ENCODE measurements at places on chromosomes 12 and 14. TPM values are rescaled to one million over a fixed set of nuclear protein-coding genes. Genes with fewer than 3 reads are reported as not detected.

The TIGAR gene
- total RNA-seq = 7.2 TPM

The BEGAIN gene
- total RNA-seq = 2.6 TPM

The PDE3A gene
- 99.3 TPM for total RNA-seq

The FOXN4 gene
- total RNA-seq = not detected

The LRP10 gene
- total RNA-seq = 187 TPM

The MMP19 gene
- total RNA-seq = 144 TPM

The RNASE3 gene
- 0.57 TPM for total RNA-seq

The POTEM gene
- total RNA-seq = not detected

The TAS2R30 gene
- total RNA-seq = 6.9 TPM

The PTGDR gene
- total RNA-seq = 2.9 TPM

The GLT8D2 gene
- total RNA-seq = 28.2 TPM

The TRIM9 gene
- 7.9 TPM for total RNA-seq

GRCh38 chr12:114926341-114926740 lies 242.4 kb upstream of the TBX3 start:
- no peak overlapping the region for H3K4me3 ChIP-seq
- no peaks in the 10 kb centered on the region for H3K36me3 ChIP-seq
- DNase-seq = no peak
- H3K27ac ChIP-seq = no peak overlapping the region
- no peaks in the 10 kb centered on the region for H3K27me3 ChIP-seq
- H3K4me1 ChIP-seq = no peaks in the 10 kb centered on the region

DNA sequence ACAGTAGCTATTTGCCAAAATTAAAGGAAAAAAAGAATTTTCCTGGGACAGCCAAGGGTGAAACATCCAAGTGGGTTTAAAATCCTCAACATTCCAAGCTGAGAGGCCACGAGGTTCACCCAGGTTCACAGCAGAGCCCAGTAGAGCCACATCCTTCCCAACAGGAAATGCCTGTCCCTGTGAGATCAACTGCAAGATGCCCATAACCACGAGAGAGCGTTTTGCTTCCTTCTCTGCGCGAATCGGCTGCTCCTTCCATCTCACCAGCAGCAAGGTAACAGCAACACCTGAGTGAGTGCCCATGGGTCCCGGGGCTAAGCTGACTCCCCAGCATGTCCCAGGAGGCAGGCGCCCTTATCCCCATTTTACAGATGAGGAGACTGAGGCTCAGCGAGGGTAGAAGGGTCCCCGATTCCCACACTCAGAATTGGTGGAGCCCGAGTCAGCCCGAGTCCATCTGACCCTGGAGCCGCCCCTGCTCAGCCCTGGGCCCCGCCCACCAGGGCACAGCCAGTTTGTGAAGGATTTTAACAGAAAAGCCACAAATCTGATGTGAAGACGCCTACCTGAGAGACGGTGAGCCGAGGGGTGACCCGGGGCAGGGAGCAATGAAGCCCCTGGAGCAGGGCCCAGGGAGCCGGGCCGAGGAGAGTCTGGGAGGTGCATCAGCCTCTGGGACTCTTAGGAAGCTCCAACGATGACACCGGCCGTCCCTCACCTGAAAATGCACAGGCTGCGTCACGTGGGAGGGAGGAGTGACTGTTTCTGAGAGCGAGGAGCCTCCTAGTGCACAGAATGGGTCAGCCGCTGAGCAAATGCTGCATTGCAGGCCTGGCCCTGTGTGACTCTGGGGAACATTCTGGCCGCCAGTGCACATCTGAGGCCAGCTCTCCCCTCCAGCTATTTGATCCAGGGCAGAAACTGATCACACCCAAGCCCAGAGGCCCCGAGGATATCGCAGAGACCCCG lies 236.9 kb upstream of the SFSWAP start:
- H3K27me3 ChIP-seq = no peaks in the 10 kb centered on the region
- no peak overlapping the region for H3K4me3 ChIP-seq
- H3K36me3 ChIP-seq = no peaks in the 10 kb centered on the region
- no peaks in the 10 kb centered on the region for H3K4me1 ChIP-seq

- no peaks in the 10 kb centered on the region for H3K4me1 ChIP-seq
- no peak for DNase-seq
- H3K27ac ChIP-seq = no peak overlapping the region
- H3K36me3 ChIP-seq = no peaks in the 10 kb centered on the region
- no peak overlapping the region for H3K4me3 ChIP-seq
- no peaks in the 10 kb centered on the region for H3K27me3 ChIP-seq
These were observed 16.0 kb upstream of the FOS start for GRCh38 chr14:75262641-75263040.

DNA sequence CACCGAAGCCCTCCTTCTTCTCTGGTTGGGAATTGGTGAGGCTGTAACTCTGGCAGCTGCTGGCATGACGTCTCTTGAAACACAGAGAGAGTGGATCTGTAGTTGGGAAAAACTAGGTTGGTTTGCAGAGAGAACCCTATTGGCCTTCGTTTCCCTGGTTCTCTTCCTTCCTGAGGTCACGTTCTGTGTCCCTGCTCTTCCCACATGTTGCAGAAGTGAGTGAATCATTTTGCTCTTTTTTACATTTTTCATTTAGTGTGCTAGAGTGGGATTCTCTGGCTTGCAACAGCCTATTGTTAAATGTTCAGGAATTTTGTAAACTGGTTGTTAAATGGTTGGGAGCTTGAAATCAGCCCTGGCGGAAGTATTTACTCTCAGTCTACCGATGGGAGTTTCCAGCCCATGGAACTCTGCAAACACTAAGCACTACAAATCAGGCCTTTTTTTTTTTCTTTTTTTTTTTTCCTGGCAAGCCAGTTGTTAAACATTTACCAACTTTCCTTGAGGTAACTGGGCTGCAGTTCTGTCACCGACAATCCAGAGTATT lies 26.8 kb upstream of the CKAP4 start:
- no peak for DNase-seq
- no peaks in the 10 kb centered on the region for H3K4me1 ChIP-seq
- no peak overlapping the region for H3K27ac ChIP-seq
- no peak overlapping the region for H3K4me3 ChIP-seq
- no peaks in the 10 kb centered on the region for H3K36me3 ChIP-seq

DNA sequence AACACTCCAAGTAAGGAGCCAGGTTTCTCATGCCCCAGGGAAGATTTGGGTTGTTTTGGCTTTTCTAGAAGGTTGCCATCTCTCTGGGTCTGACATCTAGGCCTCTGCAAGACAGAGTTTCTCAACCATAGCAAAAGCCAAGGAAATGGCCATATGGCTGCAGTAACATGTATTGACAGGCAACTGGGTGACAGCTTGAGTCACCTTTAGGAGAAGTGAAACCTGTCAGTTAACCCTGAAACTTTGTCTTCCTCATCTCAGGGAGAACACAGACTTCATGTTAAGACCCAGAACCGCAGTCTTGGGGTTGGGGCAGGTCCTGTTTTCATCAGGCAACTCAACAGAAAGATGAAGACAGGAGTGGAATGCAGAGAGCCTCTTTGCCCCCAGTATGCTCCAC lies 46.0 kb upstream of the PLBD1 start:
- no peak for DNase-seq
- H3K27ac ChIP-seq = peak overlapping the region; percentile 2
- no peaks in the 10 kb centered on the region for H3K4me1 ChIP-seq
- no peak overlapping the region for H3K4me3 ChIP-seq
- H3K36me3 ChIP-seq = no peaks in the 10 kb centered on the region

- H3K36me3 ChIP-seq = no peaks in the 10 kb centered on the region
- no peak for DNase-seq
- H3K27ac ChIP-seq = no peak overlapping the region
- no peaks in the 10 kb centered on the region for H3K27me3 ChIP-seq
These were observed 10.9 kb downstream of the NOC4L start for GRCh38 chr12:132154941-132155770.

- DNase-seq = peak; percentile 41
- no peaks in the 10 kb centered on the region for H3K4me1 ChIP-seq
- H3K36me3 ChIP-seq = no peaks in the 10 kb centered on the region
- H3K4me3 ChIP-seq = no peak overlapping the region
These were observed 10.8 kb upstream of the TEX22 start for GRCh38 chr14:105387530-105387922.

DNA sequence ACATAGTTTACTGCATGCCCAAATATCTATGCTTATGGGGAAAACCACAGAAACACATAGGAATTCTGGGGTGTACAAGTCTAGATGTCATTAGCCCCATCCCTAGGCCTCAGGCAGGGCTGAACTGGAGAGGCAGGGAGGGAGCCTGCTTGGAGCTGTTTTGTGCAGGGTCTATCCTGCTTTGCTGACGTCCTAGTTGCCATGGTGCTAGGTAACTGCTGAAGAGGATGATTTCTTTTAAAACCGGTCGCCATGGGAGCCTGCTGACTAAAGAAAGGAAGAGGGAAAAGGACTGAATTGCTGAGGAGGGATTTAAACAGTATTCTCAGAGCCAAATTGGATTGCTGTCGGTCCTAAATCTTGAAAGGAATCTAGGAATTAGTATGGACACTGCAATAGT lies 10.7 kb downstream of the GPR19 start:
- no peak overlapping the region for H3K4me3 ChIP-seq
- no peaks in the 10 kb centered on the region for H3K4me1 ChIP-seq
- H3K27ac ChIP-seq = no peak overlapping the region
- no peaks in the 10 kb centered on the region for H3K36me3 ChIP-seq
- DNase-seq = no peak

DNA sequence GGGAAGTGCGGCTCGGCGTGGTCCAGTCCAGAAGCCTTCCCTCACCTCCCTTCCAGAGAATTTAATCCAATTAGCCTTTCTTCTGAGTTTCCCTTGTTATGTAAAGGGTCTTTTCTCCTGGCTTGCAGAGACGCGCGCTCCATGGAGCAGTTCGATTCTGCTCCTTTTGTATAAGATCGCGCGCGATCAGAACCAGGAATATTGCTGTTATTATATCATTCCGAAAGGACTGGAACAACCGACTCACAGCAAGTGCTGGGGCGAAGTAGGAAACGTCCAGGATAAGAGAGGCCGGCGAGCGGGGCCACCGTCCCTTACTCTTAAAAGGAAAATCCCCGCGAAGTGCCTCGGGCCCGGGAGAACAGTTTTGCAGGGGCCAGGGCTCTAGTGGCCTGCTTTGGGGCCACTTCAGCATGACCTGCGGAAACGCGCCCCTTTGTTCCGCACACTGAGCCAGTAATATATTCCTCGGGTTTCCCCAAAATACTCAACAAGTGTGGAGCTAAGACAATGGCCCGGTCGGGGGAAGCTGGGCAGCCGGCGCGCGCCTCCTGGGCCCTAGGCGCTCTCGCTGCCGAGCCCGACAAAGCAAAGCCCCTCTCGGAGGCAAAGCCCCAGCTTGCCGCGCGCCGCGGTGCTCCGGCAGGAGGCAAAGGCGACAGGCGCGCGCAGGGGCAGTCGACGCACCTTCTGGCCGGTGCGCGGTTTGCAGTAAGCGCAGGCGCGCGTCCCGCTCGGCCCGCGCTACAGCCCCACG lies 2.9 kb downstream of the RFX4 start:
- no peak for DNase-seq
- no peaks in the 10 kb centered on the region for H3K4me1 ChIP-seq
- no peaks in the 10 kb centered on the region for H3K27me3 ChIP-seq
- H3K36me3 ChIP-seq = no peaks in the 10 kb centered on the region
- no peak overlapping the region for H3K27ac ChIP-seq

GRCh38 chr14:68724914-68725313 lies 68.0 kb downstream of the ZFP36L1 start:
- no peak for DNase-seq
- H3K36me3 ChIP-seq = no peaks in the 10 kb centered on the region
- H3K27me3 ChIP-seq = no peaks in the 10 kb centered on the region
- no peak overlapping the region for H3K27ac ChIP-seq
- no peak overlapping the region for H3K4me3 ChIP-seq
- no peaks in the 10 kb centered on the region for H3K4me1 ChIP-seq

GRCh38 chr12:104551-105081 lies 38.0 kb downstream of the IQSEC3 start:
- no peak for DNase-seq
- no peak overlapping the region for H3K27ac ChIP-seq
- no peaks in the 10 kb centered on the region for H3K36me3 ChIP-seq
- H3K27me3 ChIP-seq = no peaks in the 10 kb centered on the region
- no peaks in the 10 kb centered on the region for H3K4me1 ChIP-seq

- DNase-seq = no peak
- H3K4me3 ChIP-seq = no peak overlapping the region
- no peak overlapping the region for H3K27ac ChIP-seq
- H3K36me3 ChIP-seq = no peaks in the 10 kb centered on the region
- H3K4me1 ChIP-seq = no peaks in the 10 kb centered on the region
- H3K27me3 ChIP-seq = no peaks in the 10 kb centered on the region
These were observed 35.5 kb upstream of the MAX start for GRCh38 chr14:65137648-65138307.

DNA sequence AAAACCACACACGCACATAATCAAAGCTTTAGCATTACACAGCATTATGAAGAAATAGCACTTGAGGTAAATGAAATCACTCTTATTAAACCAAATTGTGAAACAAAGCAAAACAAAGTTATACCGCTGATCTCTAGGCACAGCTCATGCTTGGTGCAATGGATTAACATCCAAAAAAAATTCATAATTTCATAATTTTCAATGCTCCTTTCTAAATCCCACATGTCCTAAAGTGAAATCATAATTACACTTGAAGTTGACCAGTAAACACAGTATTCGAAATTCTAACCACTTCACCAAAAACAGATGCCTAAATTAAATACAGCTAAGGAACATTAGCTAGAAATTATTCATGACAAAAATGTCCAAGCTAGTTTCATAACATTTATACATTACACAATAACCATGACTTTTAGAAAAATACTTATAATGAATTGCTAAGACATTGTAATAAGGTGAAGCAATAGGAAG lies 1.5 kb downstream of the MLH3 start:
- peaks cover 4% of the 10 kb centered on the region for H3K4me1 ChIP-seq
- no peak overlapping the region for H3K27ac ChIP-seq
- H3K4me3 ChIP-seq = no peak overlapping the region
- DNase-seq = no peak

GRCh38 chr12:10668526-10668925 lies 5.3 kb downstream of the STYK1 start:
- no peaks in the 10 kb centered on the region for H3K36me3 ChIP-seq
- H3K27ac ChIP-seq = no peak overlapping the region
- H3K27me3 ChIP-seq = no peaks in the 10 kb centered on the region
- no peaks in the 10 kb centered on the region for H3K4me1 ChIP-seq
- no peak overlapping the region for H3K4me3 ChIP-seq
- DNase-seq = no peak

DNA sequence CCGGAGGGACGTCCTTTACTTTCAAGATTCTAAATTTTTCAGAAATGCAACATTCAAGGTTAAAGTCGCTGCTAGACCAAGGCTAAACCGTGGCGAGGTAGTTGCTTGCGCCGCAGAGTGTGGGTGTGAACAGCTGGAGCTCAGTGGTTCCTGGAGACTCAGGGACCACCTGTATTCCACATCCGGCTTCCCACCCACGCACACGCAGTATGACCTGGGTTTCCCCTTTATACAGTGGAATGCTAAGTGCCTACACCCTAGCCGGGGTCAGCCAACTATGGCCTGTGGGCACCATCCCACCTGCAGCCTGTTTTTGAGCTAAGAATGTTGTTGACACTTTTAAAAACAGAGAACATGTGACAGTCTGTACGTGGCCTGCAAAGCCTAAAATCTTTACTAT lies 42.9 kb upstream of the TESC start:
- H3K27ac ChIP-seq = no peak overlapping the region
- DNase-seq = no peak
- H3K36me3 ChIP-seq = peaks cover 4% of the 10 kb centered on the region
- H3K4me3 ChIP-seq = no peak overlapping the region
- H3K4me1 ChIP-seq = no peaks in the 10 kb centered on the region
- H3K27me3 ChIP-seq = no peaks in the 10 kb centered on the region
